Hematopoietic multipotent progenitor cell treated with erythropoietin and hydrocortisone succinate and interleukin-3 and kit ligand, for 15 days (in vitro differentiated cells): ENCODE measurements at places on chromosomes 5 and 9.
A peak's percentile ranks its signal among the peaks of the same experiment; 100 is the strongest.

DNA sequence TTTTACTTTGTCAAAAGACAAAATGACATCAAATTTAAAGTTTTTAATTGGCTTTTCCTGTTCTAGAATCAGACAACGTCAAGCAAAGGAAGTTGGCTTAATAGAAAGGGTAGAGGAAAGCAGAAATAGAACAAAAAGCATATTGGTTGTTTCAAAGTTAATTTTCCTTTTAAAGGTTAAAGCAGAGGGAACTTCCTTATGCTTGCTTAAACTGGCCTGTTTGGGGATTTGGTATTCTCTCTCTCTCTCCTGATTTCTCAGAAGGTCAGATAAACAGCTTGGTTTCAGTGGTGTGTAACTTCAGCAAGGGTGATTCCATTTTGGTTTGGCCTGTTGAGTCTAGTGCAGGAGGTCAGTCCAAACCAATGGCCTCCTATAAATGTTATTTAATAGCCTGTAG lies 127.1 kb downstream of the SMARCA2 start:
- DNase-seq, result no peak

DNA sequence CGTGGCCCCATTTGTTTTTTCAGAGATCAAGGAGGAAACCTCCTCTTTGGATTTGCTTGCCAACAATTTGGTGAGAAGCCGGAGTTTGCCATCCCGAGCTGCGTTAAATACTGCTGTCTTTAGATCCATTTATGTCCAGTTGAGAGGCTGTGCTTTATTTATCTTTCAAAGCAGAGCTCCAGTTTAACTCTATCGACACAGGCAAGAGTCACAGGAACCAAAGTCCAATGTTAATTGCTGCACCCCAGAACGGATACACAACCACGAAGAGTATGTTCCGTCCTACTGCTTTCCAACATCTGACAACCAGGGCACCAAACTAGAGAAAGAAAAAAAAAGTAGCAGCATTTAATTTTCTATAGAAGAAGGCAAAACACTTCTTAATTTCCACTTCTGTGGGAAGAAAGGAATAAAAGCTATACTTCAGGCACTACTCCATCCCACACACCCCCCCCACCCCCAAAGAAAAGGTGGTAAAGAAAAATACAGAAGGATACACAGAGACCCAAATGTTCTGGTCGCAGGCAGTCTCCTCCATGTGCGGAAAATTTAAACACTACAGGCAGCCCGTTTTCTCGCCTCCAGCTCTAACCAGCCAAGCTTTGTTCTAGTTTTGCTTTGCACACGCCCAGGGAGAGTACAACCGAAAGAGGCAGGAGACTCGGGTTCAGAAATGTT lies 1.1 kb downstream of the FEM1C start:
- peak; percentile 21 for DNase-seq

- no peak for DNase-seq
Observed at GRCh38 chr5:98786191-98786853, 12.9 kb downstream of the RGMB start.

GRCh38 chr9:125784286-125785049 lies 37.3 kb downstream of the PBX3 start:
- no peak for DNase-seq

- DNase-seq, result peak; percentile 63
Observed at GRCh38 chr5:173850659-173851058, 37.5 kb upstream of the CPEB4 start.

DNA sequence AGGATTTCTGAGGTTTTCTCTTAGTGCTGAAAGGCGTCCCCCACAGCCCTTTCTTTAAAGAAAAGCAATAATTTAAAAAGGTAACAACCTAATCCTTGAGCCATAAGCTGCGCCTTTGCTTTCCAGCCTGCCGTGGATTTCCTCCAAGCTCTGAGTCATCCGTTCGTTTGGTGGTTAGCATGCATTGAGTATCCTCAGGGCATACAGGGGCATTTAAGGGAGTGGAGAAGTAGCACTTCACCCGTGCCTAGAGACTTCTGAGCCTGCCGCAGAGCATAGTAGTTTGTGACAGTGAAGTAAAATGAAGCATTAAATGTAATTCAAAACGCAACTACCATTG lies 892 bp upstream of the TNC start:
- DNase-seq, result no peak

DNA sequence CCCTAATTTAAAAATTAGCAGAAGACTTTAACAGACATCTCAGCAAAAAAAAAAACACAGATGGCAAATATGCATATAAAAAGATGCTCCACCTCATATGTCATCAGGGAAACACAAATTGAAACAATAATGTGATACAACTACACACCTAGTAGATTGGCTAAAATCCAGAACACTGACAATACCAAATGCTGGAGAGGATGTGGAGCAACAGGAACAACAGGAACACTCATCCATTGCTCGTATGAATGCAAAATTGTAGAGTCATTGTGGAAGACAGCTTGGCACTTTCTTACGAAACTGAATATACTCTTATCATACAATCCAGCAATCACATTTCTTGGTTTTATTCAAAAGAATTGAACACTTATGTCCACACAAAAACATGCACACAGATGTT lies 22.1 kb downstream of the MCIDAS start:
- DNase-seq, result no peak

DNA sequence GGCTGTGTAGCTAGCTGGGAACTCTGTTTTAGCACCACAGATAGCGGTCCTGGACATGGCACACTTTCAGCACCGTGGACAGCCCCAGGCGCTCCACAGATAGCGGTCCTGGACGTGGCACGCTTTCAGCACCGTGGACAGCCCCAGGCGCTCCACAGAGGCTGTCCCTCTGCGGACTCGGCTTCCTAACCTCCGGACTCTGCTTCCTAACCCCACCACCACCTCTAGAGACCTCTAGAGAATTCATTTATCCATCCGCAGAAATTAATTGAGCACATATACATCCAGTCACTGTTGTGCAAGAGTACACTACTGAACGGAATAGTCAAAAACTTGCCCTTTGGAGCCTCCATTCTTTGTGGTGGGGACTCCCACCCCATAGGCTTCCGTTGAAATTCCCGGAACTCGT lies 27.4 kb downstream of the UNC5A start:
- peak; percentile 51 for DNase-seq

DNA sequence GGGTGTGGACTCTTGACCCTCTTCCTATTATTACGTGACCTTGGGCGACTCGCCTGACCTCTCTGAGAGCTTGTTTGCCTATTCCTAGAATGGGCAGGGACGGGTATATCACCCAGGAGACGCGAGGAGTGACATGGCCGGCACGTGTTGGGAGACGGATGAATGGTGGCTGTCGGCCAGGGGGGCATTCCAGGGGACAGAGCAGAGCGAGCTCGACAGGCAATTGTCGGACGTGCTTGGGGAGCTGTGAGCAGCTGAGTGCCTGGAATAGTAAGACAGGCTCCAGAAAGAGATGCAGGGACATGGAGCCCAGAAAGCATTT lies 29.3 kb upstream of the UNC5A start:
- no peak for DNase-seq

GRCh38 chr5:179906294-179906794 lies 1.4 kb downstream of the TBC1D9B start:
- no peak for DNase-seq

DNA sequence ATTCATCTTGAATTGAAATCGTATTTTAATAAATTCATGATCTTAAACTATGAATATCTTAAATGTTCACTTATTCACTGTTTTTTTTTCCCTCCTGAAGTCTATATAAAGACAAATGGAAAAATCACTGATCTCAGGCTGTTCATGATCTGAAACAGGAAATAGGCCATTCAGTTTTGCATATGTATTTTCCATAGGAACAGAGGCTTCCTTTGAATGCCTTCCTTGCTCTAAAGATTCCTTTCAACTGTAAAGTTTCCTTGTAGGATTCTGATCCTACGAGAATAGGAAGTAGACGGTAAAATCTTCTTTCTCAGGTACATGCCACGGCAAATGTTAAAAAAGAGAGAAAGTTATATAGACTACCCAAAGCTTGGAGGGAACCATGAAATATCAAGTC lies 194.4 kb upstream of the PPP1R2B start:
- no peak for DNase-seq

DNA sequence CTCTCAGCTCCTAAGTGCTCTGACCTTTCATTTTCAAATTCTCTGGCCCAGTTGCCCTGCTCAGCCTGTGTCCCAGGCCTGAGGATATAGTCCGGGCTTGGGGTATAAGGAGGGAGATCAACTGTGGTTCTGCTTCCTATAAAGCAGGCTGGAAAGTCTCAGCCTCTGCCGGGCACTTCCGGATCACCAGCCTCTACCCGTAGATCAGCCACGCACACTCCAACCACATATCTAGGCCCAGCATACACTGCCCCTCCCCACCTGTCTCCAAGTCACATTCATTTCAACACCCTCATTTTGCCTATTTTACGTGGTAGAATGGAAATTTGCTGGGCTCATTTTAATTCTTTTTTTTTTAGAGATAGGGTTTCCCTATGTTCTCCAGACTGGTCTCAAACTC lies 3.1 kb downstream of the ZER1 start:
- peak; percentile 58 for DNase-seq

GRCh38 chr5:35171991-35172390 lies 58.3 kb downstream of the PRLR start:
- no peak for DNase-seq

DNA sequence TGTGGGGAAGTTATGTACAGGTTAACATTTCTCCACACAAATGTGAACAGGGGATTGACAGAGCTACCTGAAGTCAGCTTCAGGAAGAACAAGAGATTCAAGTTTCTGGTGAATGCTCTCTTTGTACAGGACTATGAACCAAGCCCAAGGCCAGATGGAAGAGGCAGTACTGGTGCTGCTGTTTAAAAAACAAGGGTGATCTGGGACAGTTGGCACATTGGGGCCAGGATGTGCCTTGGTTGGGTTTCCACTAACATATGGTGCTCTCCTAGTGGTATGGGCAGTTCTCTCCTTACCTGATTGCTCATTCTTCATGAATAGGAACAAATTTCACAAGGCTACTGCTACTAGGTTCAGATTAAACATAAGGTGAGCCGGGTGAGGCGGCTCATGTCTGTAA lies 40.0 kb downstream of the MTMR12 start:
- no peak for DNase-seq

GRCh38 chr9:121732886-121733285 lies 81.5 kb downstream of the DAB2IP start:
- DNase-seq, result no peak

GRCh38 chr9:133592731-133593409 lies 16.3 kb downstream of the FAM163B start:
- DNase-seq, result no peak

GRCh38 chr5:154541553-154541952 lies 63.5 kb upstream of the HAND1 start:
- no peak for DNase-seq

DNA sequence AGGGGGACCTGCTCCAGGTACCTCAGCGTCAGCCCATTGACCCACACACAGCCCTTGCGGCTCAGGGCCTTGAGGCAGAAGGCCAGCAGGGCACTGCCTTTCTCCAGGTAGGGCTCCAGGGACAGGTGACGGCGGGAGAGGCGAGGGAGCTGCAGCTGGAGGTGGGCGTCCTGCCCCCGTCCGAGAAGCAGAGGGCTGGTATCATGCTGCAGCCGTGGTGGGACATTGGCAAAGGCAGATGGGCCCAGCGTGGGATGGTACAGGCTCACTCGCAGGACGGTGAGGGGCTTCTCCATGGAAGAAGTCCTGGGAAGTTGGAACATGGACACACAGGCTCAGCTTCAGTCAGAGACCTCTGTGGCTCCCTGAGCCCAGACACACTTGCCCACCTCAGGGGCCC lies 2.5 kb upstream of the DCANP1 start:
- DNase-seq, result no peak

DNA sequence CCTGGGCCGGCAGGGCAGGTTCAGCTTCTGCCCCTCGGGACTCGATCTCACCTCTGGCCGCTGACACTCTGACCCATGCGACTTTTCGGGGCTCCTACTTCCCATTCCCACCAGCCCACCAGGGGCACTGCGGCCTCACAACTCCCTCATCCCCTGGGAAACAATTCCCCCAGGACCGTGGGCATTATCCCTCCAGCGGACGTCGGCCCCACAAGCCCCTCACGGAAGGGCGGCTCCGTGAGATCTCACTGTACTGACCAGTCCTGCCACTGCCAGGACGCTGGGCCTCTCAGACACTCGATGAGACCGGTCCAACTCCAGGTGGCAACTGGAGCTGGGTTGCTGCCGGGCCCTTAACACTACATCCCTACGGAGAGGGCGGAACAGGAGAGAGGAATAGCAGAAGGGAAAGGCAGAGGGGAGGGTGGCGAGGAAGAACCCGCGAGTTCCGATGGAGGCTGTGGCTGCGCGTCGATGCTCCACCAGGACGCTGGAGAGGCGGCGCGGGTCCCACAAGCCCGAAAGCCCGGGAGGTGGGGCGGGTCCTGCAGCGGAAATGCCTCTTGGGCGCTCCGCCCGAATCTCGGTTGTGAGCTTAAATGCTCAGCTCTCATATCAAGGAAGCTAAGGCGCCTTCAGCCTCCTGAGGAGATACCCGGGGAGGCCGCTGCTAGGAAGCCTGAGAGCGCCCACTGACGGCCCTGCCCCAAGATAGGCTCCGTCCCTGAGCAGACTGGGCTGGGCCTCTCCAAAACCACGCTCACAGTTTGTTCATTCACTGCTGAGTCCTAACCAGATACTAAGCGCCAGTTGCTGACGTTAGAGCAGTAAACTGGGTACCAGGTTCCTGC lies 36.3 kb downstream of the VCP start:
- DNase-seq, result no peak

- no peak for DNase-seq
Observed at GRCh38 chr9:23636199-23636598, 189.8 kb downstream of the ELAVL2 start.

- no peak for DNase-seq
Observed at GRCh38 chr5:15452781-15453180, 47.2 kb upstream of the FBXL7 start.

GRCh38 chr9:21056931-21057330 lies 20.8 kb downstream of the IFNB1 start:
- DNase-seq, result no peak

- no peak for DNase-seq
Observed at GRCh38 chr9:5543875-5544702, 33.8 kb downstream of the PDCD1LG2 start.

- no peak for DNase-seq
Observed at GRCh38 chr9:99859243-99859980, 37.7 kb downstream of the NR4A3 start.

DNA sequence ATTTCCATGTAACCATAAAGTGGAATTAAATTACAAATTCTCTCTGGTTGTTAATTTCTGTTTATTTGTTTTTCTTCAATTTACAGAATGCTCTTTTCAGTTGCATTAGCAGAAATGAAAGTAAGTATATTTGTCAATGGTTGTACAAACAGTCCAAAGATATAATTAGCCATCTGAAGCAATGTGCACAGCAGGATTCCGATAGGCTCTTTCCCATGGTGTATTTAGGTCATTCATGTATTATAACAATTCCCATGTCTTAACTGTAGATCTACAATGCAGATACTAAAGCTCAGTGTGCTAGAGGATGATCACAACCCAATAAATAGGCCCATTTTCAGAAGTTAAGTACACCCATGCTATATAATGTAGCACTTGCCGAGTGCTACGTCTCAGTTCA lies 43.8 kb downstream of the RECK start:
- DNase-seq, result no peak

GRCh38 chr9:94948567-94949235 lies 222.2 kb downstream of the AOPEP start:
- DNase-seq, result no peak

GRCh38 chr5:119752921-119753886 lies 123.8 kb downstream of the FAM170A start:
- DNase-seq, result no peak
